ENCODE measurements at places on chromosomes 16 and 17.

DNA sequence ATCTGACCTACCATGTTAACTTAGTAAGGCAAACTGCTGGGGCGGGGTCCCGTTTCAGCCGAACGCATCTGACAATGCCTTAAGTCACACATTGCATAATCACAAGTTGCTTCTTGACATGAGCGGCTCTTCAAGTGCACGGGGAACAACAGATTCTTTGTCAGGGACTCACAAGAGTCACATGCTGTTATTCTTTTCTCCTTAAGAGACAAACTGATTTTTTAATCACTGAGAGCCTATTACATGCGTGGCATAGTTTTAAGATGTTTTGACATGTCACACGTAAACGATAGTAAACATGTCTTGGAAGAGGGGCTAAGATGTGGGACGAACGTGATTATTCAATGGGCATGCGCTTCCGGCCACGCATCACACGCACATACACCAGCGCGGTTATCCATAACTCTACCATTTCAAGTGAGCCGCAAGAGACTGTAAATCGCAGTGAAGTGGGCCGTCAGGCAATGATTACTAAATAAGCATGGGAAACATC is 63.4 kb downstream of the ADCY9 start:
- DNase-seq, result peak; percentile 66

GRCh38 chr17:21462237-21462636 is 86.1 kb downstream of the KCNJ12 start:
- DNase-seq, result no peak

GRCh38 chr16:12213180-12213579 is 236.6 kb downstream of the SNX29 start:
- DNase-seq, result no peak

DNA sequence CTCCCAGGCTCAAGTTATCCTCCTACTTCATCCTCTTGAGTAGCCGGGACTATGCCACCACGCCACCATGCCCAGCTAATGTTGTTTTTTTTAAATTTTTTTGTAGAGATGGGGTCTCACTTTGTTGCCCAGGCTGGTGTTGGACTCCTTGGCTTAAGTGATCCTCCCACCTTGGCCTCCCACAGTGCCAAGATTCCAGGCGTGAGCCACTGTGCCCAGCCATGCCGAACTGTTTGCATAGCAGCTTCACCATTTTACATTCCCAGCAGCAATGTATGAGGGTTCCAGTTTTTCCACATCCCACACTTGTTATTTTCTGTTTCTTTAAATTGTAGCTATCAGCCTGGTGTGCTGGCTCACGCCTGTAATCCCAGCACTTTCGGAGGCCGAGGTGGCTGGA is 2.2 kb upstream of the CTRB1 start:
- no peak for DNase-seq

- DNase-seq, result no peak
Measured at GRCh38 chr16:88004391-88004790, 53.2 kb downstream of the BANP start.

Measured in AG08395 (cell line).